IMR-90 (cell line): ENCODE measurements at places on chromosomes 2 and 18. TPM values are rescaled to one million over a fixed set of nuclear protein-coding genes. Genes with fewer than 3 reads are reported as not detected.

DNA sequence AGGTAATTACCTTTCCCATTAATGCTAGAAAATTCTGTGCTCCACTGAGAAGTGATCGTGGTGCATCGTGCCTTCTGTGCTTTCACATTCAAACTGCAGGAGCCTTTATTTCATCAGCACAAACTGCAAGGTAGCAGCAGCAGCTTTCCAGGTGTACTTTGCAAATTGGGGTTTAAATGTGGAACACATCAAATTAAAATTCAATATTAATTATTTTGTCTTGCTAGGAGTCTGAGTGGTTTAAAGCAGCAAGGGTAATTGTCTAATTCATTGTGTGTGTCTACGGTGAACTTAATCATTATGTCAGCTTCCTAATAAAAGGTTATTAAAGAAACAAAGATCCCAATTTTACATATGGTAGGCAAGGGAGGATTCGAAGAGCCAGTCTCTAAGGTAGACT is 180.8 kb upstream of the ATP5MC3 start:
- no peaks in the 10 kb centered on the region for H3K36me3 ChIP-seq
- H3K4me1 ChIP-seq: no peaks in the 10 kb centered on the region
- H3K27ac ChIP-seq: no peak overlapping the region
- no peak overlapping the region for H3K4me3 ChIP-seq
- DNase-seq: no peak
- peaks cover 4% of the 10 kb centered on the region for H3K27me3 ChIP-seq

- no peak for DNase-seq
- no peaks in the 10 kb centered on the region for H3K4me1 ChIP-seq
- no peak overlapping the region for H3K27ac ChIP-seq
- H3K4me3 ChIP-seq: no peak overlapping the region
- no peaks in the 10 kb centered on the region for H3K27me3 ChIP-seq
Measured at GRCh38 chr2:145849466-145849865, 1329.5 kb upstream of the ZEB2 start.

The TTC39C gene
- total RNA-seq: 20.8 and 22.8 TPM in 2 replicates

The METAP1D gene
- total RNA-seq: 3.4 and 4.2 TPM in 2 replicates

The NPHP1 gene
- total RNA-seq: 1.8 and 2.8 TPM in 2 replicates
